Fibroblast of the conjunctiva (primary cell): ENCODE measurements at places on chromosomes 2 and 18.

GRCh38 chr2:169997140-169997887, 170.1 kb downstream of the UBR3 start:
- no peak for DNase-seq

DNA sequence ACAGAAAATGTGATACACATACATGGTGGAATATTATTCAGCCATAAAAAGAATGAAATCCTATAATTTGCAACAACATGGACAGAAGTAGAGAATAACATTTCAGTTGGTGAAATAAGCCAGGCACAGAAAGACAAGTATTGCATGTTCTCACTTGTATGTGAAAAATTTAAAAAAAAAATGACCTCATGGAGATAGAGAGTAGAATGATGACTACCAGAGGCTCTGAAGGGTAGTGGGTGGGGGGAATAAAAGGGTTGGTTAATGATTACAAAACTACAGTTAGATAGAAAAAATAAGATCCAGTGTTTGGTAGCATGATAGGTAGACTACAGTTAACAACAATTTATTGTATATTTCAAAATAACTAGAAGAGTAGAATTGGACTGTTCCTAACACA, 24.5 kb downstream of the PRKD3 start:
- no peak for DNase-seq

- DNase-seq: no peak
Observed at GRCh38 chr2:200065477-200065876, 110.1 kb downstream of the MAIP1 start.

DNA sequence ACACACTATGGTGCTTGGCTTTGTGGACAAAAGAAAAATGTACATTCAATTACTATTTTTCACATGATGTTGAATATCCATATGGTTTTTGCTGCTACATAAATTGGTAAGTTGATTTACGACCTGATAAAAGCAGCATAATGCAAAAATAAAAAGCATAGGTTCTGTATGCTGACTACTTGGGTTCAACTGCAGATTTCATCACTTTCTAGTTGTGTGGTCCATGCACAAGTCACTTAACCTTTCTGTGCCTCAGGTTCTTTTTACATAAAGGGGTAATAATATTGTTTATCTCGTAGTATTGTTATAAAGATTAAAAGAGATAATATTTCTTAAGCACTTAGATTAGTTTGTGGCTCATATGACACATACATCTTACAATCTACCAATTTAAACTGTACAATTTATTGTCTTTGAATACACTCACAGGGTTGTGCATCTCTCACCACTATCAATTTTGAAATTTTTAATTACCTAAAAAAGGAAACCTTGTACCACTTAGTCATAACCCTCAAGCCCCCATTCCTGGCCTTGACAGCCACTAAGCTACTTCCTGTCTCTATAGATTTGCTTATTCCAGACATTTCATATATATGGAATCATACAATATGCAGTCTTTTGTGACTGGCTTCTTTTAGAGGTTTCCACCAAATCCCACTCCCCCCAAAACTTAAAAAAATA, 1443.9 kb downstream of the SUCLG1 start:
- DNase-seq: no peak

GRCh38 chr2:195009202-195009601, 647.8 kb upstream of the SLC39A10 start:
- no peak for DNase-seq

DNA sequence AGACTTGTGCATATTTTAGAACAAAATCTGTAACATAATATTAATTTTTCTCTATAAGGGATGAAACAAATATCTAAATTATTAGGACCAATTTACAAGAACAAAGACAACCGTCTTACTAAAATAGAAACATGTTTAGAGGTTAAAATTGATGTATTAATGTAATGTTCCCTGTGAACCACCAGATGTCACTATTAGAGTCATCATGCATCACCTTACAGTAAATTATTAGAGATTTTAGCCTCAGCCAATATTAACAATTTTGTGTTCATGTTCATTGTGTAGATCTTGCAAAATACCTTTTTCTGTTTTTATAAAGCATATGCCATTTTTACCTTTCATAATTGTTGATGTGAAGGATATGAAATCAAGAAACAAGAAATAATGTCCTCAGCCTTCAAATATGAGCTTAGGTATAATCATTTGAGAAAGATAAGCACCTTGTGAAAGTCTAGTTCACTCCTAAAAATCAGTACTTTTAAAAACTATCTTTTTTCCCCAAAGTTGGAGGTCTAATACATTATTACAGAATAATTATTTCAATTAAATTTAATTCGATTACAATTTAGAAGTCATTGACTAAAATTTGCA, 344.3 kb upstream of the KCNH7 start:
- no peak for DNase-seq

DNA sequence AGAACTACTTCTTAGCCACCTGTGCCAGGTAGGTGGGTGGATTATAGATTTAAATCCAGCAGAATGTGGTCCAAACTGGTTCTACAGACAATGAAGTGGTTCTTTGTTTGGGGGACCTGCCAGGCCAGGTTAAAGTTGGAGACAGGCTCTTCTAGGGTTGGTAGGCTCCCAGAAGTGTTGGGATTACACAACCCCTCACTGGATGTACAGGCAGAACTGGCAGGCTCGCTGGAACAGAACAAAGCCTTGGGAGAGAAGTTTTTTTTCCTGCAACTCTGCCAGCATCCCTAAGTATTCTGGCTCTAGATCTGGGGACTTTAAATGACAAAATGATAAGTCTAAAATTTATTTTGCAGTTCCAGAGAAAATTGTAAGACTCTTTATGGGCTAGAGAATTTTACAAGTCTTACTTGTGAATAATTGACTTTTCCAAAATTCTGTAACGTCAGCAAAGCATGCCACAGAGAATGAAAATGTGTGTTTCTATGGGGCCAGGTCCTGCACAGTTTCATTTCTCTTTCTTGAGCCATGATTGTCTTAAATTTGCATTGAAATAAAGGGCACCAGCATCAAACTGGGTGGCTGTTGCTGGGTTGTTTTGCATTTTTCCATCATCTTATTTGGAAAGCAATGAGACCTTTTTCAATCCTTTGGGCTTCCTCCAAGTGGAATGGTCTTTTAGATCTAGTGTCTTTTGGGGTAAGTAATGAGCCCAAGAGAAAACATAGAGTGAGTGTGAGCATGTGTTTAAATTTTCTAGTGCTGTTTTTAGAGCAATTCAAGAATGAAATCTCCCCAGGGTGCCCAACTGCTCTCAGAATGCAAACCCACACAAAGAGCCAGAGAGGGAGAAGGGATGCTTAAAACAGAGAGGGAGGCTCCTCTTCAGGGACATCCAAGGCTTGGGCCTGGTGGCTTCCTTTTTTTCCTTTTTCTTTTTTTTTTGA, 32.4 kb upstream of the ATL2 start:
- no peak for DNase-seq

- DNase-seq: no peak
Observed at GRCh38 chr2:185384822-185385560, 353.6 kb upstream of the FSIP2 start.

DNA sequence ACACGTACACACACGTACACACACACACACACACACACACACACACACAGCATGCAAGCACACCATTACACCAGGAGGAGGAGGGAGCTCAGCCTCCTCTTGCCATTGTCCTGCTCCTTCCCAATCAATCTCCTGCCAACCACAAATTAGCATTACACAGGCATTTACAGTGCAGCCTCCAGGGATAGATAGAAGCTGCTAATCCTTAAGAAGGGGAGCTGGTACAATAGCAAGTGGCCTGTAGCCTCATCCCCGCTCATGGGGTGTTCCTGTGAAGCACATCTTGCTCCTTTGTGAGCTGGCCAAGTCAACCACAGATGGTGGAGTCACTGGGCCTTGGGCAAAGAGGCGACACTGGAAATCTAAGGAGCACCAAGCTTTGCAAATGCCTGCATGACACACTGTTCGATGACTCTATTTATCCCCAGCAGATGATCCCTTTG, 110.3 kb upstream of the PKDCC start:
- no peak for DNase-seq
